ENCODE measurements at places on chromosomes 12 and 14.
A peak's percentile ranks its signal among the peaks of the same experiment; 100 is the strongest.

DNA sequence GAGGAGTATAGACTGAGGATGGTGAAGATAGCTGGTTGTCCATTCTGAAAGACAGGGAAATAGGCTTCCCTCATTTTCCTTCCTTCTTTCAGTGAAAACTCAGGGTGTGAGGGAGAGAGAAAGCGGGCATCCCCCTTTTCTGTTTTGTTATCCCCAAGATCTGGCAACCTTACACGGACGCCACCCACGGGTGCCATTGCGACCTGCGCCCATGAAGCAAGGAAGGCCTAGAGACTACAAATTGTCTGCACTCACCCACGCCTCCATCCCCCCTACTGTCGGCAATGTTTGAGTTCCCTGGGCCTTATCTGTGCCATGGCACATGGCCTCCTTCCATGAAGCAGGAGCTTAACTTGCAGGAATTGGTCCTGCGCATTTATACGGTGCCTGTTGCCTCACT, 115.0 kb upstream of the IGF1 start:
- H3K4me3 ChIP-seq, result no peak overlapping the region
- H3K27me3 ChIP-seq, result no peaks in the 10 kb centered on the region
- H3K27ac ChIP-seq, result no peak overlapping the region
- no peaks in the 10 kb centered on the region for H3K4me1 ChIP-seq
- DNase-seq, result no peak

DNA sequence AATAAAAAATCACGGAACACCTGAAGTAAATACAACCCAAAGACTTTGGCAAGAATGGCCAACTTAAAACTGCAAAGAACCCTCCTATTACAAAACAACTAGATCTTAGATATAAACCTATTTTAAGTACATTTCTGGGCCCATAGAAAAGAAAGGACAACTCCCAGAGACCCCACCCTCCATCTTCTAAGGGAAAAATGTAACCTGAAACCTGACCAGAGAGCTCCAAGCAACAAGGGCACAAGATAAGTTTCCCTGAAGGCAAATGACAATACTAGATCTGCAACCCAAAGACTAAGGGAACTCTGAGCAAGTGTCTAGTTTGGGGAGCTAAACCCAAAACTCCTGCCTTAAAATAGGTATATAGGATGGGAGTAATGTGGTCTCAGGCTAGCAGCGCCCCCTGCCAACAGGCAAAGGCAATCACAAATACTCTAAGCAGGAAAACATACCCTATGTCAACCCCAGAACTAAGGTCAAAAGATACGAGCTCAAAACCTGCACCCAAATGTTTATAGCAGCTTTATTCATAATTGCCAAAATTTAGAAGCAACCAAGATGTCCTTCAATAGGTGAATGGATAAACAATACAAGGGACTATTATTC, 218.9 kb downstream of the ITPR2 start:
- peak; percentile 35 for DNase-seq
- no peaks in the 10 kb centered on the region for H3K36me3 ChIP-seq
- no peak overlapping the region for H3K4me3 ChIP-seq
- no peaks in the 10 kb centered on the region for H3K4me1 ChIP-seq
- no peaks in the 10 kb centered on the region for H3K27me3 ChIP-seq
- H3K27ac ChIP-seq, result no peak overlapping the region

DNA sequence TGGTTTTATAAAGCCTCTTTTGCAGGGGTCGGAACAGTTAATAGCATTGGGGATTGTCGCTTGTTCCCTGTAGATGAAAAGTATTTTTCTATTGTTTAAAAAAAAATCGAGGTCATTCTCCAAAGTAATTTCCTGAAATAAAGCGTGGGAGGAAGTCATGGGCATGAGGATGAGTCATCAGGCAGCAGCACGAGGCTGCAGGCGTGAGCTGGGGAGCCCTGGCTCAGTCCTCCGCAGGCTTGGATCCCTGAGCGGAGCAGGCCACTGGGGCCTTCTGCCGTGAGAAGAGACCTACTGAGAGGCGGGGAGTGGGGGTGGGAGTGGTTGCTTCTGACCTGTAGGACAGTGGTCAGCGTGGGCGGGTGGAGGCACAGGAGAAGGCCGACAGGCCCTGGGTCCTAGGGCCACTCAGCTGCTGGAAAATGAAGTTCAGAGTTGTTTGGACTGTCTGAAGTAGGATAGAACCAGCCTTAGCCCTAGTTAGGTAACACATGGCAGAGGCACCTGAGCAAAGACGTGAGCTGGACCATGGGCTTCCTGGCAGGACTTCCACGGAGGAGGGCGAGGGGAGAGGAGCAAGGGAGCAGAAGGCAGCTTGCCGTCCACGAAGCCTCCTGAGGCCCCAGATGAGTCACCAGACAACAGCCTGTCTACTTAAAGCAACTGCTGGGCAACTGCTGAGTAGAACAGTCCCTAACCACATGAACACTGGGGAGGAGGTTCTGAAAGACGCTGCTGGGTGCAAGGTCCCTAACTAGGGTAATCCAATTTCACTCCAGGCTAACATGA, 21.1 kb upstream of the LGALS3 start:
- H3K27ac ChIP-seq, result peak overlapping the region; percentile 95
- H3K4me3 ChIP-seq, result peak overlapping the region; percentile 32
- peaks cover 25% of the 10 kb centered on the region for H3K36me3 ChIP-seq
- no peaks in the 10 kb centered on the region for H3K27me3 ChIP-seq
- DNase-seq, result peak; percentile 82

GRCh38 chr14:29548948-29549370, 378.7 kb downstream of the PRKD1 start:
- peak; percentile 8 for DNase-seq
- H3K27ac ChIP-seq, result no peak overlapping the region
- no peaks in the 10 kb centered on the region for H3K4me1 ChIP-seq
- no peaks in the 10 kb centered on the region for H3K36me3 ChIP-seq

- no peaks in the 10 kb centered on the region for H3K4me1 ChIP-seq
- no peaks in the 10 kb centered on the region for H3K27me3 ChIP-seq
- H3K27ac ChIP-seq, result no peak overlapping the region
- H3K4me3 ChIP-seq, result no peak overlapping the region
- no peaks in the 10 kb centered on the region for H3K36me3 ChIP-seq
- DNase-seq, result no peak
Measured at GRCh38 chr12:58372298-58372697, 430.9 kb downstream of the ATP23 start.
